ENCODE measurements at places on chromosomes 6 and 20. TPM values are rescaled to one million over a fixed set of nuclear protein-coding genes. Genes with fewer than 3 reads are reported as not detected.

Gene TMEM14B
- total RNA-seq = 109 TPM

Gene ATP9A
- 5.9 TPM for total RNA-seq

Gene ULBP2
- total RNA-seq = 8.3 TPM

Gene LY6G6C
- total RNA-seq = not detected

Gene GFRAL
- total RNA-seq = not detected

Gene ACAT2
- total RNA-seq = 366 TPM

Gene TBXT
- total RNA-seq = not detected

Gene HLA-DQA1
- not detected for total RNA-seq

Gene VGLL2
- total RNA-seq = not detected

Gene STMN3
- 2.0 TPM for total RNA-seq

Gene LINC00237
- total RNA-seq = not detected

Gene CDK19
- 5.1 TPM for total RNA-seq

Gene ZNF184
- 4.9 TPM for total RNA-seq

Gene SCAND1
- 40.5 TPM for total RNA-seq

Gene BHLHE23
- total RNA-seq = not detected

Gene SLC22A7
- total RNA-seq = not detected

Gene CCDC170
- total RNA-seq = 0.41 TPM

Gene ULBP1
- 6.4 TPM for total RNA-seq

Gene CNR1
- total RNA-seq = not detected

Gene CYP24A1
- total RNA-seq = 2.3 TPM

Gene WFDC2
- total RNA-seq = not detected

Gene TCF21
- total RNA-seq = not detected

Gene TMEM151B
- under 0.01 TPM for total RNA-seq

Gene OGFRL1
- 13.6 TPM for total RNA-seq

Gene JPH2
- 7.8 TPM for total RNA-seq

Gene SLC25A27
- 3.8 TPM for total RNA-seq

Gene ERMARD
- 20.1 TPM for total RNA-seq

Gene CLDN20
- not detected for total RNA-seq

Gene RHAG
- total RNA-seq = not detected

Gene COL21A1
- 0.11 TPM for total RNA-seq

Gene NEURL2
- total RNA-seq = 1.2 TPM

Gene SRSF12
- total RNA-seq = 0.51 TPM

Gene KCNB1
- total RNA-seq = not detected

Gene TRIM10
- total RNA-seq = not detected

Gene CCN6
- total RNA-seq = 0.11 TPM

Gene ZNF217
- 37.4 TPM for total RNA-seq

Gene COL9A3
- total RNA-seq = 10.8 TPM

Gene HMGN4
- 71.0 TPM for total RNA-seq

Gene ZNF165
- total RNA-seq = 5.3 TPM

Gene ANKRD6
- 7.0 TPM for total RNA-seq

Gene MCHR2
- not detected for total RNA-seq

Gene GSTA2
- not detected for total RNA-seq

Gene PABPC1L
- 14.1 TPM for total RNA-seq

Gene CMTR1
- total RNA-seq = 37.8 TPM

Gene LY6G6F
- not detected for total RNA-seq

Gene OLIG3
- total RNA-seq = not detected

Gene MC3R
- total RNA-seq = not detected

Gene ANKRD66
- not detected for total RNA-seq

Gene KCNK5
- 0.04 TPM for total RNA-seq

Gene ARG1
- total RNA-seq = not detected

Gene DNMT3B
- 2.6 TPM for total RNA-seq

Gene FYN
- total RNA-seq = 61.1 TPM

Gene FOXQ1
- 2.8 TPM for total RNA-seq

Gene ARHGAP40
- total RNA-seq = 0.07 TPM

Gene ARFGEF3
- 0.04 TPM for total RNA-seq

Gene DLL1
- total RNA-seq = 18.8 TPM

Gene FAM162B
- not detected for total RNA-seq

Gene PLAGL2
- 12.3 TPM for total RNA-seq

Gene LRFN2
- not detected for total RNA-seq
